Nephron progenitor cell (in vitro differentiated cells): ENCODE measurements at places on chromosomes 6 and 20.

GRCh38 chr20:50930976-50931305 lies 296 bp downstream of the ADNP start:
- peaks cover 3% of the 10 kb centered on the region for H3K27me3 ChIP-seq
- H3K27ac ChIP-seq: peak overlapping the region; percentile 89
- H3K4me3 ChIP-seq: peak overlapping the region; percentile 79
- peaks cover 38% of the 10 kb centered on the region for H3K4me1 ChIP-seq
- no peak for DNase-seq

DNA sequence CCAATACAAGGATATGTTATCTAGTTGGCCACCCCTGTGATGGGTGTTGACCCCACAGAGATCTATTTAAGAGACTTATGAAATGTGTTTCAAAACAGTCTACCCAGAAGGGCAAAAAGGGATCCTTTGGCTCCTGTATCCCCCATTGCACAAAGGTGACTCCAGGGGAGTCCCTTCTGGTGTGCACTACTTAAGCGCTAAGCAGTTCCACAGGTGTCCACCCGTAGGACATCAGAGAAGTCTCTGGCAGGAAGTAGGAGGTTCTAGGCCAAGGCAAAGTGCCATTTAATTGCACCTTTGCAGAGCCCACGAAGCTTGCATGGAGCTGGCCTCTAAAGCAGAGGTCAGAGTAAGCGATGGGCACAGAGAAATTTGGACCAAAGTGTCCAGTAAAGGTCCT lies 147.7 kb downstream of the MRPL14 start:
- peaks cover 23% of the 10 kb centered on the region for H3K27me3 ChIP-seq
- DNase-seq: no peak
- H3K27ac ChIP-seq: no peak overlapping the region
- peaks cover 12% of the 10 kb centered on the region for H3K4me1 ChIP-seq

DNA sequence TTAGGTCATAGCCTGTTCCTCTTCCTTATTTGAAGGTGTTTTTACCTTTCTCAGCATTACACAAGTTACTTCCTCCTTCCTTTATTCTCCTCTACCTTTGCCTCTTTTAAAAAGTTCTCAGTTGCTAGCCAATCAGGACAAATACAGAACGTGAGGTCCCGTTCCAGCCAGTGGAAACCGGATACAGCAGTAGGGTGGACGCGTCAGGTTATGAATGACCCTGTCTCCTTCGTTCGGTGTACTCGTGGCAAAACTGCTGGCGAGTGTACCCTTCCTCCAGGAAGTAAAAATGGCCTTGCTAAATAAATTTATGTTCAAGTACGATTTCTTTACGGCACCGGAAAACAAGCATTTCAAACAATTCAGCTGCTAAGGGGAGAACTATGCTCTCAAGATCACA lies 77.0 kb upstream of the MLN start:
- no peak overlapping the region for H3K4me3 ChIP-seq
- peaks cover 46% of the 10 kb centered on the region for H3K4me1 ChIP-seq
- H3K27me3 ChIP-seq: peaks cover 7% of the 10 kb centered on the region
- DNase-seq: no peak

GRCh38 chr6:3371222-3371949 lies 85.5 kb downstream of the SLC22A23 start:
- H3K4me3 ChIP-seq: no peak overlapping the region
- H3K27me3 ChIP-seq: no peaks in the 10 kb centered on the region
- no peak for DNase-seq
- H3K27ac ChIP-seq: no peak overlapping the region

- H3K4me1 ChIP-seq: peaks cover 73% of the 10 kb centered on the region
- DNase-seq: no peak
- peaks cover 82% of the 10 kb centered on the region for H3K27me3 ChIP-seq
- H3K27ac ChIP-seq: no peak overlapping the region
These were observed 7.0 kb upstream of the FOXP4 start for GRCh38 chr6:41539204-41539603.

GRCh38 chr6:137762168-137763090 lies 104.6 kb upstream of the TNFAIP3 start:
- H3K27me3 ChIP-seq: no peaks in the 10 kb centered on the region
- no peaks in the 10 kb centered on the region for H3K36me3 ChIP-seq
- H3K27ac ChIP-seq: no peak overlapping the region
- no peak for DNase-seq
- H3K4me1 ChIP-seq: no peaks in the 10 kb centered on the region

GRCh38 chr20:51054233-51054632 lies 31.3 kb upstream of the KCNG1 start:
- H3K4me1 ChIP-seq: peaks cover 45% of the 10 kb centered on the region
- no peak for DNase-seq
- H3K36me3 ChIP-seq: no peaks in the 10 kb centered on the region
- H3K27ac ChIP-seq: peak overlapping the region; percentile 67
